ENCODE measurements at places on chromosomes 1 and 21.

DNA sequence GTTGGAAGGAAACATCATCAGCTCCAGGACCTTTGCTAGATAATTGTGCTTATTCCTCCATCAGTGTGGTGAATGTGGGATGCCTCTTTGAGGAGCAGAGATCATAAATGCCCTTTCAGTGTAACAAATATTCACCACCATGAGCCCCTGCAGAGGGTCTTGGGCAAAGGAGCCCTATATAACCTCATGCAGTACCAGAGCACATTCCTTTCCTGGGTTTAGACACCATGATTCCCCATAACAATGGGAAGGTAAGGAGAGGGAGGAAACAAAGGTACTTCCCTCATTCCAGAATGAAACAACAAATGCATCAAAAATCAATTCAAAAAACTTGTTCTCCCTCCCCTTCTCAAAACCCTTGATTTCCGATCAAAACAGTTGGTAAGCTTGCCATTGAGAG is 103.4 kb upstream of the PROX1 start:
- no peak for DNase-seq

DNA sequence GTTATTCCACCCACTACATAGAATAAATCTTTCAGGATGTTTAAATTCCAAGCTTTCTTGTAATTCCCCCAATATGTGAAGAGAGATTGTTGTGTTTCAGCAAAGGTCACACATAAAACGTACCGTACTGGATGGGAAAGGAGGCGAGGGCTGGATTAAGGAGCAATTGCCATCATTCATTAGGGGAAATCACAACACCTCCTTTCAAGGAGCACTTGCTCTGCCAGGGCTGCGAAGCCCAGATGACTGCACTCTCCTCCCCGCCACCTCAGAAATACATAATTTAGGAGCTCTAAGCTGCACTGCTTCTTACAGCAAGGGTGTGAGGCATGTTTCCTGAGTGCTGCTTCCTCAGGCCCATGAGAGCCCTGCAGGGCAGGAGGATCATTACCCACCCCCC is 29.6 kb downstream of the MATN1 start:
- no peak for DNase-seq

DNA sequence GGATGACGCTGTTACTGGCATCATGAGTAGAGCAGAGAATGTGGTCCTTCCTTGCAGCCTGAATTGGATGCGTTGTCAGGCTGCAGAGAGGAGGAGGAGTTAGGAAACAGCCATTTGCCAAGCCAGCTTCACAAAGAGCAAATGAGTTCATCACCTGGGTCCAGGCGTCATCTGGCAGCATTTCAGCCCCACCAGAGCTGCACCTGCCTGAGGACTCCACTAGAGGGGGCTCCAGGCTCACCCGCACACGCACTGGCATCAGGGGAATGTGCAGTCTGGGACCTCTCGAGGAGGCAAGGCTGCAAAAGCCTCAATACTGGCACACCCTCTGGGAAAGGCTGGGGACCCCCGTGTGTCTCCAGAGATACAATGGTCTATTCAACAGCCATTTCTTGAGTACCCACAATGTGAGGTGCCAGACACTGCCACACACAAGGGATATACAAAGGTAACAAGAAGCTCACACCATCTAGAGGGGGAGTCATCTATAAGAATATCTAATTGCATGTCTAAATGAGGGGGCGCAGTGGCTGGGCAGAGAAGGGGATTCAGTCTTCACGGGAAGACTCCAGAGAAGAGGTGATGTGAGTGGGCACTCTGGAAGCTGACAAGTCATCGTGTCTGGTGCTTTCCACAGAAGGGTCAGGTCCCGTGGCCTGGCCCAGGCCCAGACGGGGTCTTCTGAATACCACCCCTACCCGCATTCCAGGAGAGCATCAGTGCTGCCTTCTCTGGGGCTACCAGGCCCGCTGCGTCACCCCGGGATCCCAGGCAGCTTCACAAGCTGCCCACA is 53.5 kb upstream of the CNTN2 start:
- peak; percentile 57 for DNase-seq

DNA sequence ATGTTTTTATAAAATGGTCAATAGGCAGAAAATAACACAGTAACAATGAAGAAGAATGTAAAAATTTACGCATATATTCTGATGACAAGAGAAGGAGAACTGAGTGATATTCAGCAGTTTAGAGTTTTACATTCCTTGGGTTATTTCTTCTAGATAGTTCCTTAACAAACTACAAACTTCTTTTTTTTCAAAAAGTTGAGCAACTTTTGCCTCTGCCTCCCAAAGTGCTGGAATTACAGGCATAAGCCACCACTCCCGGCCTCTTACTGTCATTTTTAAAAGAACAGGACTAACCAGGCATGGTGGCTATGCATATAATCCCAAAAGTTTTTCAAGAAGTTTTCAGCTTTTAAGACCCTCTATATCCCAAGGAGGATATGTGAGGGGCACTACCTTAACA is 32.9 kb downstream of the ARNT start:
- DNase-seq: no peak
